Activated naive CD8-positive, alpha-beta T cell treated with anti-CD3 and anti-CD28 coated beads, Interleukin-2, amount 10 ng/mL, durations not matched to agents 7 days and 5 days (primary cell): ENCODE measurements at places on chromosomes 1 and 21. TPM values are rescaled to one million over a fixed set of nuclear protein-coding genes. Genes with fewer than 3 reads are reported as not detected.

Gene SPRR2E
- not detected for total RNA-seq

GRCh38 chr1:93845538-93846205, 33.3 kb downstream of the DNTTIP2 start:
- no peaks in the 10 kb centered on the region for H3K36me3 ChIP-seq
- H3K27ac ChIP-seq: peak overlapping the region; percentile 86
- H3K27me3 ChIP-seq: no peaks in the 10 kb centered on the region

DNA sequence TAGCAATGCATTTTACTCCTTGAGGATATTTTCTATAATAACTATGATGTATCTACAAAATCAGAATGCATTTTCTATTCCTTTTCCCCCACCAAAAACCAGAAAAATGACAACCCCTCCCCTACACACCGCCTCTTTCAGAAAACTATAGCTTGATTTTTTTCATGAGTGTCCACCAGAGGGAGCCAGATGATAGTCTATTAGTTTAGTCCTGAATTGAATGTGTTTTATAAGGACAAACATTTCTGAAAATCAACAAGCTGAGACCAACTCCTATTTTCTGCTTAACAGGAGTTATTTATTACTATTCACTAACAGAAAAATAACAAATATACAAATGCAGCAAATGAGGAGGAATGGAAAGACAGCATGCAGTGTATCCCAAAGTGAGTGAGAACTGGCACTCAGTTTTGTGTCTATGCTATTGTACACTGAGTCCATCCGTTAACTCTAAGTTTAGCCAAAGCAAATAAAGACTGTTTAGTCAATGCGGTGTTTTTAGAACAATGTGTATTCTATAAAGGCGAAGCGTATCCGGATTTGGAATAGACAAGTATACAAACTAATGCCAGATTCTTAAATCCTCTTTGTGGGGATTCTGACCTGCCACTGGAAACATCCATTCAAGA, 182.6 kb downstream of the VAV3 start:
- no peak for DNase-seq
- no peak overlapping the region for H3K4me3 ChIP-seq
- no peaks in the 10 kb centered on the region for H3K36me3 ChIP-seq
- H3K27ac ChIP-seq: no peak overlapping the region
- peaks cover 30% of the 10 kb centered on the region for H3K4me1 ChIP-seq

Gene NKAIN1
- total RNA-seq: 0.97 TPM

- H3K27ac ChIP-seq: no peak overlapping the region
- H3K36me3 ChIP-seq: no peaks in the 10 kb centered on the region
Measured at GRCh38 chr1:200452850-200453552, 43.2 kb upstream of the ZNF281 start.

Gene SCMH1
- 25.5 TPM for total RNA-seq

- no peaks in the 10 kb centered on the region for H3K36me3 ChIP-seq
- no peak for DNase-seq
Measured at GRCh38 chr1:47761974-47762373, 235.2 kb downstream of the TRABD2B start.

DNA sequence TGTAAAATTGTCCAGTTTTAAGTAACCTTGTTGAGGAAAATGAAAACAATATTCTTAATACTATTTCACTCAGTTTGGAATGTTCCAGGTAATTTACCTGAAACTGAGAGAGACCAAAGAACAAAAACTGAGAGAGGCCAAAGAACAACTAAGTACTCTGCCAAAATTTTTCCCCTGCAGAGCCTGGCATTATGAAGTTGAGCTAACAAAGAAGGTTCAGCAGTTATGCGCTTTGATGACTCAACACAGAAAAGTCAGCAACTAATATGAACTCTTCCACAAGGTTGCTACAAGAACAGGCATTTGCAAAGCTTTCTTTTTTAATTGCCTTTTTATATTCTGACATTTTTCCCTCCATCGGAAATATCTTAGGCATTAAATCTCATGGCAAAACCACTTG, 270.9 kb downstream of the CHRM3 start:
- no peak for DNase-seq
- H3K27me3 ChIP-seq: no peaks in the 10 kb centered on the region
- no peak overlapping the region for H3K4me3 ChIP-seq
- H3K36me3 ChIP-seq: no peaks in the 10 kb centered on the region
- H3K4me1 ChIP-seq: no peaks in the 10 kb centered on the region
